ENCODE measurements at places on chromosomes 16 and 17. TPM values are rescaled to one million over a fixed set of nuclear protein-coding genes. Genes with fewer than 3 reads are reported as not detected.

The SPAG9 gene
- 13.1 TPM for polyA plus RNA-seq

The SPATA22 gene
- 4.3 TPM for polyA plus RNA-seq

The MYH3 gene
- 0.65 TPM for polyA plus RNA-seq

The TP53TG3C gene
- polyA plus RNA-seq: not detected

The C17orf67 gene
- polyA plus RNA-seq: 1.9 TPM

The PLCD3 gene
- 42.0 TPM for polyA plus RNA-seq

The CDRT15 gene
- not detected for polyA plus RNA-seq

The KIF1C gene
- 33.6 TPM for polyA plus RNA-seq

The MIF4GD gene
- 35.7 TPM for polyA plus RNA-seq

The IL34 gene
- 1.0 TPM for polyA plus RNA-seq

The GFAP gene
- polyA plus RNA-seq: 0.07 TPM

The FZD2 gene
- polyA plus RNA-seq: 14.0 TPM

The HOXB8 gene
- polyA plus RNA-seq: 2.4 TPM

The ZNF213 gene
- 2.0 TPM for polyA plus RNA-seq

The SRCIN1 gene
- polyA plus RNA-seq: 0.37 TPM
